Spinal cord (tissue), 10 donors: ENCODE measurements at places on chromosomes 1 and 21. TPM values are rescaled to one million over a fixed set of nuclear protein-coding genes. Genes with fewer than 3 reads are reported as not detected.

DNA sequence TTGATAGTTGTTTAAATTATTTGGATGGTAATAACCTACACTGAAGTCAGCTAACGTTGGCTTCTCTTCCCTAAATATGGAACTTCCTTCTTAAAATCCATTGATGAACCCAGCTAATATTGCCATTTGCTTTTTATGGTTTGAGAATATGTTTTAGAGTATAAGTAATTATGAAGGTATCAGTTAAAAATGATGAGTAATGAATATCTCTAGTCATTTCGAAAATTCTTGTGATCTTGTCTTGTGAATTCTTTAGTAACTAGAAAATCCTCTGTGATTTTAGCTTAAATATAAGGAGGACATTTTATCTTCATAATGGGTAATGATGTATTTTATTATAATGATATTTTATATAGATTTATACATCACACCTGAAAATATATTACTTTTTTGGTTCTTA is 50.5 kb downstream of the ADGRL2 start:
- DNase-seq, result no peak

GRCh38 chr1:211604548-211604947 is 25.6 kb upstream of the SLC30A1 start:
- DNase-seq, result no peak

DNA sequence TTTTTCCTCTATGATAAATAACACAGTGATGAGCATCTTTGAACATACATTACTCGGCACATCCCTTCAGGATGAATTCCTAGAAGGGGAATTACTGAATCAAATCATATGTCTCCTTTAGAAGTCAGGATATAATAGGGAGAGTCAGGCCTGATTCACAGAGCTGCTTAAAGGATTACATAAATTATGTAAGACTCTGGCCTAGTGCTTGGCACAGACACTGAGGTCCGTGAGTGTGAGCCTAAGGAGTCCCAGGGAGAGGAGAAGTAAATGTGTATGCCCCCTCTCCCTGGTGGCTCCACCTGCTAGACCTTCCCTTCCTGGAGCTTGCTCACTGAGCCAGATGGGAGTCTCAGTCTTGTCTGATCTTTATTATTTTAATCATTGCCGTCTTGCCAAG is 8.6 kb upstream of the FOXE3 start:
- no peak for DNase-seq

- DNase-seq, result no peak
Measured at GRCh38 chr1:67393240-67393639, 37.0 kb downstream of the SERBP1 start.

DNA sequence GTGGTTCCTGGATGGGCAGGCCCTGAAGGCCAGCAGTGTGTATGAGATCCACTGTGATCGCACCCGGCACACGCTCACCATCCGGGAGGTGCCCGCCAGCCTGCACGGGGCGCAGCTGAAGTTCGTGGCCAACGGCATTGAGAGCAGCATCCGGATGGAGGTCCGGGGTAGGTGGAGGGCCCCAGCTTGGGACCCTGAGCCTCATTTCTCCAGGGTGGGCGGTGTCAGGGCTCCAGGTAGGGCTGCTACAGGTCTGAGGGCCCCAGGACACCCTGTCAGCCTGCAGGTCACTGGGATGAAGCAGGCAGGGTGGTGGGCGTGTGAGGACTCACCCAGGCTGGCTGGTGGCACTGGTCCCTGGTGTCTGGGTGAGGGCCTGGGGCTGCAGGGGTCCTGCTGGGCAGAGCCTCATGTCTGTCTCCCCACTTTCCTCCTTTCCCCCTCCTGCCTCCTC is 7.8 kb downstream of the OBSCN start:
- no peak for DNase-seq

GRCh38 chr21:45128613-45129188 is 54.3 kb downstream of the ADARB1 start:
- DNase-seq, result peak; percentile 86

- DNase-seq, result no peak
Measured at GRCh38 chr1:201773764-201774163, 55.2 kb upstream of the IPO9 start.

DNA sequence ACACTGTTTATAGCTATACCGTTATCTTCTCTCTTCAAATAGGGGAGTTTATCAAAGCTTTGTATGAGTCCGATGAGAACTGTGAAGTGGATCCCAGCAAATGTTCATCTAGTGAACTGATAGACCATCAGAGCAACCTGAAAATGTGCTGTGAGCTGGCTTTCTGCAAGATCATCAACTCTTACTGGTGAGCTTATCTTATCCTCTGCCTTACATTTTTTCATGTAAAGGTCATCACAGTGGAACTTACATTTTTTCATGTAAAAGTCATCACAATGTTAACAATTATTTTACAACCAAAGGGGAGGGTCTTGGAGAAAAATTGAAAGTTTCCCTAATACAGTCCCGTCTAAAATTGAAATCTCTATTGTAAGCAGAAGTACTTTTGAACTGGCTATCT is 45.2 kb downstream of the CLEC20A start:
- no peak for DNase-seq

DNA sequence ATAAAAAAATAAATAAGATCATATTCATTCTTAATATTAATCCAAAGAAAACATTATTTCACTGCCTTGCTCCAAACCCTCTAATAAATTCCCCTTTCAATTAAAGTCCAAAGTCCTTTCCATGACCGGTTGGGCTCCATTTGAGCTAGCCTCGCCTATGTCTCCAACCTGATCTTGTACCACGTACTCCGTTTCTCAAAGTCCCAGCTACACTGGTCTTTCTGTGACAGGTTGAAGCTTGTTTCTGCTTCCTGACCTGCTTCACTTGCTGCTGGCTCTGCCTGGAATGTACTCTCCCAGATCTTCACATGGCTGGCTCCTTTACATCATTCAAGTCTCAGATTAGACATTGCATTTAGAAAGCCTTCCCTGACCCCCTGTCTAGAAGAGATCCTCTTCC is 16.4 kb downstream of the RPL5 start:
- DNase-seq, result no peak

DNA sequence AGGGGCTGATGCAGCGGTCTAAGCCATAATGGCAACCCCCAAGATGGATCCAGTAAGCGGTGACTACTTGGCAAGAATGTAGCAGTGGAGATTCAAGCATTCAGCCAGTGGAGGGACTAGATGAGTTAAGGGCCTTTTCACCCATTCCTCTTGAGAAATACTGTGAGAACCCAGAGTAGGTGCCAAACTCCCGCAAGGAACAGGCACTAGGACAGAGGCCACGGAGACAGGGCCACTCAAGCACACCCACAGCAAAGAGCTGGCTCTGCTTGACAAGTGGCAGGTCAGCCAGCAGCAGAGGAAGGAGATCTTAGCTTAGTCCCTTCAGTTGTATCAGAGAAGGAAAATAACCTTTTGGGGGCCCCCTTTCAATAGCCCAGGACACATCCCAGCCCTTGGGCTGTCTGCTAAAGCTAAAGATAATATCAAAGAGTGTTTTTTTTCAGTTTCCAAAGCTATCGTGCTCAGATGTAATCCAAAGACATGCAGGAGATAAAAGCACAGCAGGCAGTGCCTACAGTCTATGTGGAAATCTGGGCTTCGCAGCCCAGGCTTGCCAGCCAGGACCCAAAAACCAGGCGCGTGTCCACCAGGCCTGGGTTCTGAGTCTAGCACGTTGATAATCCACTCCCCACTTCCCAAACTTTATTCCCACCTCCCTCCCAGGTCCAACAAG is 62.0 kb upstream of the GOLT1A start:
- DNase-seq, result no peak

GRCh38 chr1:22131875-22132486 is 10.9 kb downstream of the WNT4 start:
- DNase-seq, result peak; percentile 71

GRCh38 chr1:214186103-214186824 is 94.7 kb upstream of the SMYD2 start:
- DNase-seq, result no peak

DNA sequence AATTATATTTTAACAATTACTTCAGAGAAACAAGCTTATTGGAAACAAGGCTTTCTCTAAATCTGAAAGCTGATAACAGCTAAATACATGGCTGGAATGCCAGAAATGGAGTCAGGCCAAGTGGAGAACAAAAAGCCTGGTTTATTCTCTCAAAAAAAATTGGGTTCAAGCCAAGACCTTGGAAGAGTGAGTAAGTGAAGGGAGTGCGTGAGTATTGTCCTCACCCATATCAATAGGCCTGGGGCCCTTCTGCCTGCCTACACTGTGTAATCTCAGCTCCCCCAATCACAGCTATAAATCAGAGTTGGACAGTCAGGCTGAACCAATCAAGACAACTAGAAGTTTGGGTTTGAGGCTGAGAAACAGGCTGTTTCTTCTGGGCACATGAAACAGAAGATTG is 7.4 kb downstream of the KYAT3 start:
- DNase-seq, result no peak

DNA sequence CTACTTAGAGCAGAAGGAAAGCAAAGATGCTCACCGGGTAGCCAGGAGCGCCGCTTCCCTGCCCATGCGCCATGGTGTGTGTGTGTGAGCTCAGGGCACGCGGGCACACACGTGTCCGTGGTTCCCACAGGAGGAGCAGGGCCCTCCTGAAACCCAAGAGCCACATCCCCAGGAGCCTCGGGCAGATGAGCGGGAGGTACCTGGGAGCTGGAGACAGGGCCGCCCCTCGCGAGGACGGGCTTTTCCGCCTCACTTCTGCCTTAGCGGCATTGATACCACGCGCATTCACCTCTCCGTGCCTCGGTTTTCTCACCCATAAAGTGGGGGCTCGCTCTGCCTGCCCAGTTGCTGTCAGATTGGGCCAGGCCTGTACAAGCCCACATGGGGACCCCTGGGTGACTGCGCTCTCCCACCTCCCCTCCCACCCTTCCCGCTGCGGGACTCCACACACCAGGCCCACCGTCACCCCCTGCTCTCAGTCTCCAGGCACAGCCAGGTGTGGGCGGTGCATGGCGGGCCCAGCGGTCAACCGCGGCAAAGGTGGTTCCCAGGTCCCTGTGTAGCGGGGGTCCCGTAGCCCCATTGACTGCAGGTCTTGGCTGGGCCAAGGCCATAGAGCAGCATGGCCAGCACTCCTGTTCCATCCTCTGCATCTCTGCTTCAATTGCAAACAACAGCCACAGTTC is 66.3 kb downstream of the SIK1 start:
- no peak for DNase-seq

- no peak for DNase-seq
Measured at GRCh38 chr21:44853601-44854390, 19.7 kb downstream of the PTTG1IP start.

GRCh38 chr1:8089535-8090228 is 63.6 kb upstream of the ERRFI1 start:
- no peak for DNase-seq

RAB3B gene
- 29.7 TPM for polyA plus RNA-seq

SPRR2F gene
- polyA plus RNA-seq, result 1.3 TPM

THEM5 gene
- 1.5 TPM for polyA plus RNA-seq

KRTAP19-1 gene
- not detected for polyA plus RNA-seq

RPAP2 gene
- polyA plus RNA-seq, result 13.6 TPM

SLC35F3 gene
- polyA plus RNA-seq, result 11.9 TPM

GUCA2B gene
- not detected for polyA plus RNA-seq

ATXN7L2 gene
- 17.1 TPM for polyA plus RNA-seq

SERTAD4 gene
- 10.2 TPM for polyA plus RNA-seq

BARHL2 gene
- 3.8 TPM for polyA plus RNA-seq

TMEM52 gene
- 9.0 TPM for polyA plus RNA-seq

FAM151A gene
- 0.98 TPM for polyA plus RNA-seq

GBP6 gene
- 0.35 TPM for polyA plus RNA-seq

OR10Z1 gene
- 0.08 TPM for polyA plus RNA-seq
